Activated CD8-positive, alpha-beta memory T cell treated with anti-CD3 and anti-CD28 coated beads for 1 hour (primary cell): ENCODE measurements at places on chromosomes 16 and 17.

- no peak for DNase-seq
These were observed 4.6 kb downstream of the COG7 start for GRCh38 chr16:23448392-23448791.

DNA sequence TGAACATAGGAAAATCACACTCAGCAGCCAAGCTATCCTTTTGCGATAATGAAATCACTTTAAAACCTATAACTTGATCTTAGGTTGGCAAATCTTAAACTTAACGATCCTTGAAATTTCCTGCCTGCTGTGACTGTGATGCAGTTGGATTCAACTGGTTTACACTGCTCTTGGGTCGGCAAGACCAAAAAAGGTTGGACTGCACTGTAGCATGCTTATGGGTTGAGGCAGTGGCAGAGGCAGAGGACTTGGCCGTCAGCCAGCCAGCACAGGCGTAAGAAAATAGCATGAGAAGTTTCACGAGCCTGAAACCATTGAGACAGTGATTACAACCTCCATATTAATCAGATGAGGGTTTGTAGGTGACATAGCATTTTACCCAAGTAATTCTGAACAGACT lies 21.4 kb downstream of the WSB1 start:
- no peak for DNase-seq

- DNase-seq = no peak
These were observed 13.1 kb downstream of the SLC16A6 start for GRCh38 chr17:68277807-68278206.

DNA sequence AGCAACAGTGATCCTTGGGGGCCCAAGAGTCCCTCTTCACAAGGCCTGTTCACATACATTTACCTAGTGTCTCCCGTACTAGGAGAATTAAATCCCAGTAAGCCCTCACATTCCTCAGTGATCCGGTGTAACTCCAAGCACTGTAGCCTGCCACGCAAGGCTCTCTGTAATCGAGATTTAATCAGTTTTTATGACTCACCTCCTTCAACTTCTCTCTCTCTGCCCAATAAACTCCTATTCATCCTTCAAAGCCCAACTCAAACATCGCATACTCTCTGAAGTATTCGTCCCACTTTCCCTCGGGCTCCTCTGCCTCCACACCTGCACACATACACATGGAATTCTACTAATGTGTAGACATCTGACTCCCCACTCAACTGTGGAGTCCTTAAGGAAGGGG lies 141.8 kb downstream of the CMIP start:
- DNase-seq = no peak

DNA sequence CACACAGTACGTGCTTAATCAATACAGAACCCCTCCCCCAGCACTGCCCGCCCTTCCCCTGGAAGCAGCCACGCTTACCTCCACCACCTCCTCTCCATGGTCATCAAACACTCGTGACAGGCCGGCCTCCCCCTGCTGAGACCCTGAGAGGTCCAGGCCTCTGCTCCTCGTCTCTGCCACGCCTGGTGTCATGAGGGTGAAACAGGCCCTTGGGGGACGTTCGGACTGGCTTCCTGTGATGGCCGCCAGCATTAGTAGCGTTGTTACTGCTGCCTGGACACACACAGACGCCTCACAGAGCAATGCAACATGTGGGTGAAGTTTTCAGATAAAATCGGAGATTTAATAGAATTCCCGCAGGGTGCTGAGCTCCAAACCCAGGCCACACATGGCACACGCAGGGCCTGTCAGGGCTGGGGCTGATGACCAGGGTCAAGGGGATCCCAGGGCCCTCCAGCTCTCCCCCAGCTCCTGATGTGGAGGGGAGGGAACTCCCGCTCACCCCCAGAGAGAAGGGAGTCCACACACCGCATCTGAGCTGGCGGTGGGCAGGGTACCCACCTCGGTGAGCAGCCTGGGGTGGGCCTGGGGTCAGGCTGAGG lies 15.9 kb upstream of the SLC38A10 start:
- no peak for DNase-seq

GRCh38 chr17:82644148-82644547 lies 4.1 kb downstream of the WDR45B start:
- no peak for DNase-seq

GRCh38 chr16:7614021-7614795 lies 281.6 kb downstream of the RBFOX1 start:
- DNase-seq = no peak

- no peak for DNase-seq
These were observed 20.0 kb downstream of the UBALD1 start for GRCh38 chr16:4594433-4595410.

- DNase-seq = no peak
These were observed 110.4 kb downstream of the VAT1L start for GRCh38 chr16:77898671-77899211.

- no peak for DNase-seq
These were observed 269.6 kb downstream of the SNX29 start for GRCh38 chr16:12245921-12246720.

GRCh38 chr17:68542698-68543463 lies 30.7 kb downstream of the PRKAR1A start:
- no peak for DNase-seq

DNA sequence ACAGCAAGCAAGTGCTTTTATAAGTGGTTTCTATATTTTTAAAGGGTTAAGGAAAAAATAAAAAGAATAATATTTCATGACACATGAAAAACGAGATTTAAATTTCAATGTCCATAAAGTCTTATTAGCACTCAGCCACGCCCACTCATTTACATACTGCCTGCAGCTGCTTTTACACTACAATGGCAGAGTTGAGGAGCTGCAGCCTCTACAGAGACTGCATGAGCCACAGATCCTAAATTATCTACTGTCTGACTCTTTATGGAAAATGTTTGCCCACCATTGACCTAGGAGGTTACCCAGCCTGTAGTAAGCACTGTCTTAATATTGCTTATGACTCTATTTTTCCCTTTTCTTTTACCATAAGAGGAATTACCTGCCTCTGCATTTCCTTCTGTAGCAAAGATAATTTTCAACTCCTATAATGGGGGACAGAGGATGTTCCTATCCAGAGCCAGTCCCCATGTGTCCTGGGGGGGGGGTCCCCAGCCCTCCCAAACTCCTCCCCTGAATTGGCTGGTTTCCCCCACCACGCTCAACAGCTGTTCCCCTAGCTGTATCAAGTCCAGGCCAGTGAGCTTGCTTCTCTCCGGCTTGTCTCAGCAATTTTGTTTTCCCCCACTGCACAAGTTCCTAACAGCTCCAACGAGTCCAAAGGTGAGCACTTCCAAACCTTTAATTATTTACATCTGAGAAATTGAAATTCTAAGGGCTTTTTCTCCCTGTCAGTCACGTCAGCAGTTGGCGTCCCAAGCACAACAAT lies 139.4 kb upstream of the ERCC4 start:
- DNase-seq = no peak

DNA sequence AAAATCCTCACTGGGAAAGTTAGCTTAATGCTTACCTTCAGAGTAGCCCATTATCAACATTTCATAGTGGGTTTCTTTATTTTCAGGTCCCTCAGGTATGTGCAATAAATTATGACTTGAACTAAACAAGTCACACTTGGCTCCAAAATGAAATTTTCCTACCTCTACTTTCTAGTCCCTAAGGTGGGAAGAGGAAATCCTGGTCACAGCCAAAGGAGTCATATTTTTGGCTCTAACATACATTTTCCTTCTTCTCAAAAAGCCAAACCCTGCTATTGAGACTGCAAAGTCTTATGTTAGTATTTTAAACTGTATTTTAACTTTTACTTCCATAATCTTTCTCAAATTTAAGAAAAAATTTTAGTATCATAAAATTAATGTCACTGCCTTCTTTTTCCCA lies 128.9 kb downstream of the BRIP1 start:
- no peak for DNase-seq

GRCh38 chr17:64337676-64338075 lies 53.0 kb downstream of the PECAM1 start:
- DNase-seq = no peak

DNA sequence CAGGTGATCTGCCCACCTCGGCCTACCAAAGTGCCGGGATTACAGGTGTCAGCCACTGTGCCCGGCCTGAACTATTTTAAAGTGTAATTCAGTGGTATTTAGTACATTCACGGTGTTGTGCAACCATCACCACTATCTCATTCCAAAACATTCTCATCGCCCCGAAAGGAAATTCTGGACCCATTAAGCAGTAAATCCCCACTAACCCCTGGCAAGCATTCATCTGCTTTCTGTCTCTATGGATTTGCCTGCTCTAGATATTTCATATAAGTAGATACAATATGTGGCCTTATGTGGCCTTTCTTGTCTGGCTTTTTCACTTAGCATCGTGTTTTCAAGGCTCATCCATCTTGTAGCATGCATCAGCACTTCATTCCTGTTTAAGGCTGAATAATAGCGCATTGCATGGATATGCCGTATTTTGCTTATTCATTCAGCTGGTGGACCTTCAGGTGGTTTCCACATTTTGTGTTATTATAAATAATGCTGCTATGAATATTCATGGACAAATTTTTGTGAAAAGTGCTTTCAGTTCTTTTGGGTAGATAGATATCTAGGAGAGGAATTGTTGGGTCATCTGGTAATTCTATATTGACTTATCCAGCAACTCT lies 8.4 kb upstream of the HERPUD1 start:
- DNase-seq = no peak

- DNase-seq = no peak
These were observed 47.1 kb upstream of the CLEC19A start for GRCh38 chr16:19238406-19238805.

- peak; percentile 27 for DNase-seq
These were observed 51.8 kb upstream of the JPH3 start for GRCh38 chr16:87550495-87550961.

GRCh38 chr17:48283411-48283810 lies 146.6 kb downstream of the SKAP1 start:
- DNase-seq = no peak

- DNase-seq = no peak
These were observed 567 bp downstream of the SOX9 start for GRCh38 chr17:72121164-72122009.

- DNase-seq = no peak
These were observed 6.5 kb downstream of the ABHD15 start for GRCh38 chr17:29560316-29560715.

- DNase-seq = no peak
These were observed 8.5 kb upstream of the WNT9B start for GRCh38 chr17:46842835-46843234.

DNA sequence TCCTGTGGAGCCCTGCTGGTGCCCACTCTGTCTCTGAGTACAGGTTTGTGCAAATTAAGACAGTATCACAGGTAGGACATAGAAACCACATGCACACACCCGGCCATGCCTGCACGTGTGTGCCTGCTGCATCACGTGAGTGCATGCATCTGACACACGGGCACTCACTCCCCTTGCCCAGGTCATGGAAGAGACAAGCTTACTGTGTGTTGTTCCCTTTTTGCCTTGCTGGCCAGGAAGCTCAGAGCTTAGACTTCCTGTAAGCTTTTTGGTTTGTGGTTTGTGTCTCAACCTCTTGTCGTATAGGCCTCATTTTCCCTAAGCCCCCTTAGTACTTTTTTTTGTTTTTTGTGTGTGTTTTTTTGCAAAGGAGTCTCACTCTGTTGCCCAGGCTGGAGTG lies 25.0 kb downstream of the ZNF469 start:
- no peak for DNase-seq

GRCh38 chr16:82646504-82646903 lies 19.7 kb downstream of the CDH13 start:
- DNase-seq = no peak

DNA sequence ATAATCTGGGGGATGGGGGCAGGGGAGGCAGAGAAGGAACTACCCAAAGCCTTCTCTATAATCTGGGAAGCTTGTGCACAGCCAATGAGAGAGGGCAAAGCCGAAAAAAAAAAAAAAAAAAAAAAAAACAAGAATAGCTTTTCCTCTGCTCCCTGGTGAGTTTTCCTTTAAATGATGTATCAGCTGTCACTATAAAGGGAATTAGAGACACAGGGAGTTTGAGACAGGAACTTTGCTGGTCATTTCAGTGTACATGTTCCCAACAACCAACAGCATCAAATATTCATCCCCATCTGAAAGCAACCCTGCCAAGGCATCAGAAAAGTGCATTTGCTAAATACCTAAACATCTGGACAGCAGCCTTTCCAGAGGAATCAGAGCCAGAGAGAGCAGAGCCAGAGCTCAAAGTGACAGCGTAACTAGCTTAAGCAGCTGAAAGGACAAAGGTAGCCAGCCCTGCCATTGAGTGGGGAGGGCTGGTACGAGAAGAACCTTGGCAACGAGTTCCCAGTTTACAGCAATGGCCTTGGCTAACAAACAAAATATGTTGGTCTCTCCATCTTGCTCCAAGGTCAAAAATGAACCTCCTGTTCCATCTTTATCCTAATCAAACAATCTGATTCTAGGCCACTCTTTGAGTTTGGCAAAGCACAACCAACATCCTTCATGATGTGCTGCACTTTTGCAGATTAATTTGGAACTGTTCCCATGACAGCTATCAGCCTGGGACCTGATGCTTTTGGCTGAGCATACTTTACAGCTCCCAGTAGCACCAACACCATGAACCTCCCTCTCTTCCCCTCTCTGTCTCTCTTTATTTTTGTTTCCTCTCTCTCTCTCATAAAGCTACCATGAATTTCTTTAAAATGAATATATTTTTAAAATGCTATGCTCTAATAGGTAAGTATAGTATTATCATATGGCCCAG lies 143.7 kb upstream of the GNAO1 start:
- DNase-seq = no peak
